Epithelial cell of umbilical artery (primary cell): ENCODE measurements at places on chromosomes 5 and 9. TPM values are rescaled to one million over a fixed set of nuclear protein-coding genes. Genes with fewer than 3 reads are reported as not detected.

PCDHGB2 gene
- total RNA-seq = 0.46 and 0.65 TPM in 2 replicates

NTMT1 gene
- 33.4 and 35.1 TPM in 2 replicates for total RNA-seq

RASGRF2 gene
- total RNA-seq = 15.3 and 15.9 TPM in 2 replicates

HSD17B3 gene
- not detected in 2 replicates for total RNA-seq

RASEF gene
- under 0.01 TPM in 2 replicates for total RNA-seq

GOLGA1 gene
- 9.1 and 11.9 TPM in 2 replicates for total RNA-seq

POLR3G gene
- 13.6 and 20.1 TPM in 2 replicates for total RNA-seq

CCDC112 gene
- total RNA-seq = 6.7 and 10.1 TPM in 2 replicates

BHMT gene
- not detected in 2 replicates for total RNA-seq
